T-helper 9 cell (primary cell): ENCODE measurements at places on chromosomes 1 and 21.

DNA sequence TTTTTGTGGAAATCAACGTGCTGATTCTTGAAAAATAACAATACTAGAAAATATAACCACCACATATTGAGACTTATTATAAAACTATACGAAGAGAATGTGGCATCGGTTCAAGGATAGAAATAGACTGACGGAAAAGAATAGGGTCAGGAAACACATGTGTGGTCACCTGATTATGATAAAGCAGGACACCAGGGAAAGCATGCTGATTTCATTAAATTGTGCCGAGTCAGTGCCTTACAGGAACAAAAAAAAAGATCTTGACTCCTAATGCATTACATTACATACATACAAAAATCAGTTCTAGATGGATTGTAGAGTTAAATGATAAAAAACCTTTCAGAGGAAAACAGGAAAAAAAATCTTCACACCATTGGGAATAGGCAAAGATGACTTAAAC lies 43.5 kb upstream of the SERPINC1 start:
- no peak for DNase-seq

DNA sequence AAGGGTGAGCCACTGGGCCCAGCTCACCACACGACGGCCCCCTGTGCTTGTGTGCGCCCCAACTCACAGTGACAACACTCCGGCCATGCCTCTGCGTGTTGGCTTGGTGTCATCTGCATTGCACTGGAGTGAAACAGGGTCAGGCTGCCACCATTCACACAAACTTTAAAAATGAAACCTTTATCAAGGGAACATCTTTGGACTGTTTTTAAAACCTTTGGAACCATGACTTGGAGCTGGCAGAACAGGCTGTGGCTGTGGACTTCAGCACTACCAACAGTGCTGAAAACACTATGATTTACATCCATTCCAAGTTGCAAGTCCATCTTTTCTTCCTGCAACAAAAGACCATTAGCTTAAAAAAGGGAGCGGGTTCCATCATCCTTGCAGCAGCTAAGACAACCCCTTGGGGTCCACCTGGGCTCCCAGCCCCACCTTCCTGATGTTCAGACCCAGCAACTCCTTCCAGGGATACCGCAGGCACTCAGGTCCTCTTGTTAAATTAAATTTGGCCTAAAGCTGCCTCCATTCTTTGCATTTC lies 25.6 kb downstream of the POFUT2 start:
- DNase-seq = no peak

DNA sequence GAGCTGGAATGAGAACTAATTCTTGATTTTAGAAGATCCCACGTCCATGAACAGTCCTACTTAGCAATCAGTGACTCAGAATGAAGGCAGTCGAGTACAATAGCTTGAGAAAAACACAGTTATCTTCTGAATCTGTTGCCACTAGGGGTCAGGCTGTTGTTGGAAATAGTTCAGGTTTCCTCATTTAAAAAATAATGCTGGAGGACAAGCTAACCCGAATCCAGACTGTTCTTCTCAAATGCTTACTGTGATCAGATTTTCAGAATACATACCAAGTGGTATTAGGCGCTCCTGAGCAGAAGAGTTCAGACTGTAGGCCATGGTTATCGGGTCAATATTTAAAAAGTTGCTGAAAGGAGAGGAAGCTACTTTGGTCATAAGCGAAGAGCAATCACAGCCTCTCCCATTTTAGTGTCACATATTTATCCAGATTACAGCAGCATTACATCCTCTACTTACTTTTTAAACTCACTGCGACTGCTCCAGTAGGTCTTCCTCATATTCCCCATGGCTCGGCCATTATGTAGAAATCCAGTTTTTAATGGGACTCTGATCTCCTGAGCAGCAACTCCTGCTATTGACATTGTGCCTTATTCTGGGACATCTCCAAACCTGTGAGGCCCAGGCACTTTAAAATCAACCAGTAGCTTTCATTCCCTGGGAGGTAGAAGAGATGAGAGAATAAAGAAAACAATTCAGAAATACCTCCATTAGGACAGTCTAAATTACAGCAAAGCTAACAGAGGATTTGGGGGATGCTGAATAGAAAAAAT lies 10.9 kb downstream of the ERRFI1 start:
- DNase-seq = no peak

DNA sequence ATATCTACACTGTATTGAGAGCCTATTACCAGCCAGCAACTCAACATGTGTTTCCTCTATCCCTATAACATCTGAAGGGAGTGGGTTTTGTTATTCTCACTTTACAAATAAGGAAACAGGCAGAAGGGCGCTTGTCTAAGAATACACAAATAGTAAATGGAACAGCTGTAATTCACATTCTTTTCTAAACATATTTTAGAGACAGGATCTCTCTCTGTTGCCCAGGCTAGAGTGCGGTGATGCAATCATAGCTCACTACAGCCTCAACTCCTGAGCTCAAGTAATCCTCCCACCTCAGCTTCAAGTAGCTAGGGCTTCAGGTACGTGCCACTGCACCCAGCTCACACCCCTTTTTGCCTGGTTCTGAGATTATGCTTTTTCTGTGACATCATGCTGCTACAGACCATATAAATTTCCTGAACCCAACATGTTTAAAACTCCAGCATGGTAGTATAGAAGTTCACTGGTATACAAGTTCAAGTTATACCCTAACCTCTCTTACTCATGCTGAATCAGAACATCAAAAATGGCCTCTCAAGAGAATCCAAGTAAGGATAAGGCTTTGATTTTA lies 8.6 kb upstream of the TACSTD2 start:
- DNase-seq = no peak

DNA sequence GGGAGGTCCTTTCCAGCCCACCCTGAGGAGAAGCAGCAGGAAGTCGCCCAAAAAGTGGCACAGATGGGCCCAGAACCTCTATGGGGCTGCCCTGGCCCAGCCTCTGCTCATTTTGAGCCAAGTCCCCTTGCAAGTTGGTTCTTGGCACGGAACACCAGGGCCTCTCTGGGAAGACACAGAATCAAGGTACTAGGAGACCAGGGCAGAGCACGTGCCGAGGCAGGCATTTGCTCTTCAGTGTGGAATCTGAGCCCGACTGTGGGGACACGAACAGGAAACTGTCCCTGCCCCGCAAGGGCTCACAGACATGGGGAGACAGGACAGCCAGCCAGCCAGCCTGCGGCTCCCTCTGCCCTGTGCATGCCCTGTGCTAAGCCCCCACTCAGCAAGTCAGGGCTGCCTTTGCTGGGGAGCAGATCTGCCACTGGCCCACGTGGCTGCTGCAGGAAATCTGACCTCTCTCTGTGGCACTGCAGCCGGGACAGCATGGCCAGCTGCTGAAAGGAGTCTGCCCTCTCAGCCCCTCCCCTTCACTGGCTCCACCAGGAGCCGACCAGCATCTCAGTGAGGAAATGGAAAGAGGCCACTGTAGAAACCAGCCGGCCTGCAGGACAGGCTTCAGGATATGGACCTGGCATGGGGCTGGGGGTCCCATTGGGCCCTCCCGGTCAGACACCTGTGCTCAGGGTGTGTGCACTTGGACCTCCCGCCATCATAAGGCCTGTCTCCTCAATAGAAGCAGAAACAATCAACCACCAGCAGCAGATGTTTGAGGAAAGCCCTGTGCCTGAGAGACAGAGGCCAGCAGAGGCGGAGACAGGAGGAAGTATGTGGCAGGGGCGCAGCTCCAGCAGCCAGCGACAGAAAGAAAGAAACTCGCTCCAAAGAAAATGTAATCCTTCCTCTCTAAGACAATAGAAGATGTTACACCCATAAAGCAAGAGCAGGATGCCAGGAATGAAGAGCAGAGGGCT lies 3.7 kb downstream of the ARHGEF16 start:
- no peak for DNase-seq

DNA sequence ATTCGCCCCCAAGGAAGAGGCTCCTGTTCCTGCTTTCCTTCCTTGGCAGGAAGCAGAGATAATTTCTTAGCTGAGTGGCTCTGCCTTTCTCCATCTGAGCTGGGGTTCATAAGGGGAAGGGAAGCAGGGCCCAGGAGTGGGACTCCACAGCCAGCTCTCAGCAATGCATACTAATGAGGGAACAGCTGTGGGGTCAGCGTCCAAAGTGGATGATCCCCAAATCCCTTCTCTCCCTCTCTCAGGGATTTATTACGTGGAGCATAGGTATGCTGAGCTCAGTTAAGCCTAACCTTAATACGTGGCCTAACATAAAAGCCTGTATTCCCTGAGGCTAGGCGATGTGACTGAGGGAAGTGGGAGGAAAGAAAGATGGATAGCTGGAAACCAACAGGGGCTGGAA lies 87.3 kb upstream of the CTTNBP2NL start:
- DNase-seq = no peak

- DNase-seq = peak; percentile 53
Observed at GRCh38 chr21:43866659-43867331, 1.8 kb downstream of the AGPAT3 start.

DNA sequence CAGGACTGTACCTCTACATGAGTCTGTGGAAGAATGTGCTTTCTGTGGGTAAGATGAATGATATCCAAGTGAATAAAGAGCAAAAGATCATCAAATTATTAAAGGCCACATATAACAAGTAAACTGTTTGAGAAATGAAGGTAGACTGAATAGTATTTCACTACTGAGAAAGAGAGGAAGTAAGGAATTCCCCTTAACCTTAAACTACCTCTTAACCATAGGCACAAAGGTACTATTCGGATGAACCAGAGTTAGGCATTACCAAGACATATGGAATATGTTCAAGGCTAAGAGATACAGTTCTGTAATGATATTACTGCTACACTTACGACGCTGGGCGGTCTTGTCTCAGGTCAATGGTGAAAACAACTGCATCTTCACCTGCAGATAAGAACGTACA lies 25.5 kb downstream of the DCAF8 start:
- DNase-seq = no peak

- DNase-seq = no peak
Observed at GRCh38 chr1:108038653-108039236, 73.8 kb upstream of the VAV3 start.

- DNase-seq = no peak
Observed at GRCh38 chr1:229364207-229365065, 21.6 kb upstream of the CCSAP start.

- DNase-seq = no peak
Observed at GRCh38 chr1:210001751-210002150, 63.7 kb downstream of the SYT14 start.

DNA sequence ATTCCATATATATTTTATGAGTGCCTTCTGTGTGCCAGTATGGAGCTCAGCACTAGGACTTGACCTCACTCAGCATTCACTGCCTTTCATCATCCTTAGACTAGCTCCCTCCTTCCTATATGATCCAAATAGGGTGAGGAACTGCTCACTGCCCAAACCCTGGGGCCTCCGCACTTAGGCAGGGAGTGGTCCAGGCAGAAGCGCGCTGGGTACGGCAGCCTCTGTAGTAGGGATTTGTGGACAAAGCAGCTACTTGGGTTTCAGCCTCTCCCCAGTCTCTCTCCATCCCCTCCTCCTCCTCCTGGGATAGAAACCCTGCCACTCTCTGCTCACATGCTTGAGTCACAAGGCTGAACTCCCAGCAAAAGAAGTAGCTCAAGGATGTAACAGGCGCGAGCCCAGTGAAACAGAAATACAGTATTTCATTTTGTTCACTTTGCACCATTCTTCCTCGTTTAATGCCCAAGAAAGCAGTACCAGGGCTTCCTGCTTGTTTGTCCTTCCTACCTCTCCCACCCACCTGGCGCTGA lies 32.9 kb downstream of the PLEKHA6 start:
- DNase-seq = no peak

DNA sequence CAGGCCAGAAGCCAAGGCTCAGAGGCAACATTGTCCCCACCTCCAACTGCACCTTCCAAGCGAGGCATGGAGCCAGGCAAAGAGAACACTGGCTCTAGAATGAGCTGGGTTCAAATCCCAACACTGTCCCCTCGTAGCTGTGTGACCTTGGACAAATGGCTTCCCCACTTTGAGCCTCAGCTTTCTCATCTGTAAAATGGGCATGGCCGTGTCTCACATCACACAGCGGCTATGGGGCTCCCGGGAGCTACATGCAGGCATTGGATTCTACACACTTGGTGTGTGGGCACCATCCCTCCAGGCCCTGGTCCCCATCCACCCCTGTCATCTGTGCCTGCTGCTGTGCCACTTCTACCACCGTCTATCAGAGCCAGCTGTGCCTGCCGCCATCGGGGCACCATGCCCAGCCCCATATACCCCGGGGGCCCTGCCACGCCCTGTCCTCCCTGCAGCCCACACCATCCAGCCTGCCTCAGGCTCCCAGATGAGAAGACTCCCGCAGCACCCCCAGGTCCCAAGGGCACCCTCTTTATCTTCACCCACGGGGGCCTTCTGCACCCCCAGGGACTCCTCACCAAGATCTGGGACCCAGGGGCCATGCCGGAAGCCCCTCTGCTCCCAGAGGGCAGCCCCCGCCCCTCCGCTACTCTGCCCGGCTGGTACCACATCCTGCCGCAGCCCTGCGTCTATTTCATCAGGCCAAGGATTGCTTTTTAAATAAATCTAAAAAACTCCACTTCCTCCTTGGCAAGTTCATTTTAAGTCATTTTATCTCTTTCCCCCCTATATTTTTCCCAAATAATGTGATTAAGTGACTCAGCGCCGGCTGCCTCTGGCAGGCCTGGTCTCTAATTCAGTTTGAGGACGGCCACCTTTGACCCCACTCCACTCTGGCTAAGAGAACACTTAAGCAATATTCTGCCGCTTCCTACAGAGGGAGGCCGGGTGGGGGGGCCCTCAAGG lies 107.8 kb upstream of the TARDBP start:
- no peak for DNase-seq

DNA sequence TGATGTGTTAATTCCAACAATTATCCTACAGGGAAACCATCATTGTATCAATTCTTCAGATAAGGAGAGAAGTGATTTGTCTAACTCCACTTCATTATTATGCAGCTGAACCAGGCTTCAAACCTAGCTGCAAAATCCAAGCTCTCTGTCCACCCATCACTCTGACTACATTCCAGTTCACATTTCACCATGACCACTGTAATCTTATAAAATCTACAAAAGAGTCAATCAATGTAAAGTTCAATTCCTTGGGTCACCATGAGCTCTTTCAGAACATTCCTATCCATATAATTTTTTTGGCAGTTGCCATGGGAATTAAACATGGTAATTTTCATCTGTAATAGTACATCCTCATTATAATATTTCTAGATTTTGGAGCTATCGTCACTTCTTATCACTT lies 100.9 kb downstream of the PLPPR5 start:
- DNase-seq = no peak

GRCh38 chr21:46135782-46136395 lies 19.5 kb downstream of the FTCD start:
- no peak for DNase-seq

DNA sequence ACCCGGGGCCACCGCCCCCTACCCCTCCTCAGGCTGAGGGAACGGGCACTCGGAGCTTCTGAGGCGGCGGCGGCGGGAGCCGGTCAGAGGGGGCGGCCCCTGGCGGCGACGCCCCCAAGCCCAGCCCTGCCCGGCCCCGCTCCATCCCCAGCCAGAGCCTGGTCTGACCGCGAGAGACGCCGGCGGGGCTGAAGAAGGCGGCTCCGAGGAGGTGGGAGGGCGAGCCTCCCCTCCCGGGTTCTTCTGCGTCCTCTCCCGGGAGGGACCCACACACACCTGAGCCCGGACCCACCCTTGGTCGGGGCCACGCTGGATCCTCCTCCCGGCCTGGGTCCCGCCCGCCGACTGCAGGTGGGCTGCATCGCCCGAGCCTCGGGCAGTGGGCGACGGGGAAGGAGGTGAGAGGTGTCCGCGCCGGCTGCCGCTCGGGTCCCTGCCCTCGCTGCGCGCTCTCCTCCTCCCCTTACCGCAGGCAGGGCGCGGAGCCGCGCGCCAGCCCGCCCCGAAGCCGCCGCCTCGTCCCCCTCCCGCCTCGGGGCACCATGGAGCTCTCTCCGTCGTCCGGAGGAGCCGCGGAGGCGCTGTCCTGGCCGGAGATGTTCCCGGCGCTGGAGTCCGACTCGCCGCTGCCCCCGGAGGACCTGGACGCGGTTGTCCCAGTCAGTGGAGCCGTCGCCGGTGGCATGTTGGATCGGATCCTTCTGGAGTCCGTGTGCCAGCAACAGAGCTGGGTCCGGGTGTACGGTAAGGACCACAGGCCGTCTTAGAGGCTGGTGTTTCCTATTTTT lies at the start of gene RASAL2:
TSS of gene RASAL2 (plus strand) at position 154 of the 788 bp plus-strand sequence. CDS start at position 543, 389 bp downstream.
- DNase-seq = no peak
